ENCODE measurements at places on chromosomes 3 and 15. TPM values are rescaled to one million over a fixed set of nuclear protein-coding genes. Genes with fewer than 3 reads are reported as not detected.

GRCh38 chr15:26894181-26894580 lies 27.3 kb downstream of the GABRA5 start:
- no peak for DNase-seq

DNA sequence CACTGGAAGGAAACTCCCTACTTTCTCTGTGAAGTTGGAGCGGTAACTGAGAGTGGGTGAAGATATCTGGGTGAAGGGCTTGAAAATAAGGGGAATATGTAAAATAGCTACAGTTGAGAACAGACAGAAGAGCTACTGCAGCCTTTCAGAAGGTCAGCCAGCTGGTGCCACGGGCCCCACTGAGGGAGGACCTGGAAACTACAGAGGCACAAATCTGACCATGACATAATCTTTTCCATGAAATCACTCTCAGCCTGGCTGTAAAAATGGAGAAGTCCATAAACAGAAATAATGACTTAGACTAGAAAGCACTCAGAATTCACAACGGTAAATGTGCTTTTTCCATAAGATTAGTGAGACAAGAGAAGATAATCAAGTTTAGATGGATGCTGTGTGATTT lies 46.4 kb downstream of the ST3GAL6 start:
- no peak for DNase-seq

GRCh38 chr3:197364410-197365071 lies 66.1 kb upstream of the DLG1 start:
- DNase-seq: no peak

Gene SLC28A1
- not detected for total RNA-seq

GRCh38 chr3:4829031-4829394 lies 150.2 kb upstream of the BHLHE40 start:
- no peak for DNase-seq

DNA sequence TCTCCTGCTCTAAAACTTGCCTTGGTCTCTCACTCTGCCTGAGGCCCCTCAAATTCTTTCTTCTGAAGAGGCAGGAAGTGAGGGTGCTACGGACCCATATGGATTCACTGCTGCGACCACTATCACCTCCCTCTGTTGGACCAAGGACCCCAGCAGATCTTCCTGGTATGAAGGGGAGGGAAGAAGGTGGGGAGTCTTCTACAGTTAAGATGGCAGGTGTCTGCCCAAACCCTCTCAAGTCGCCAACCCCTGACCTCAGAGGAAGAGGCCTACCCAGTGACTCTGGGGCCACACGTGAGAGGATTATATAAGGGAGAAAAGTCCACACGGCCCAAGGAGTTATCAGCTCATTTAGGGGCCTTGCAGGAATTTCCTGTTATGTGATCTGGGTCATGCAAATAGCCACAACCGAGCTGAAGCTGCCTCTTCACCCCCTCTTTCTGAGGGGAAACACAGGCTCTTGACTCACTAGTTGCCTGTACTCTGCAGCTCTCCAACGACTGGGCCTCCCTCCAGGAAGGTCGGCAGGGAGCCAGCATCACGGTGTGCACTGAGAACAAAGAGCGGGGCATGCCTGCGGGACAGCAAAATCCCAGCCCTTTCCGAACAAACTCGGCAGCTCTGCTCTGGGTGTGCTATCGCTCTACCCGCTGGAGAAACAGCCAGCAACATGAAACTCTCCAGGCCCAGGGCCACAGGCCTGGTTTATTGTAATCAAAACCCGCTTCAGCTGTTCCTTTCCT lies 116.0 kb downstream of the XXYLT1 start:
- peak; percentile 73 for DNase-seq

Gene ALDH1A3
- total RNA-seq: not detected

GRCh38 chr3:33590541-33590940 lies 127.5 kb downstream of the CLASP2 start:
- DNase-seq: no peak

GRCh38 chr3:63655519-63655918 lies 3.0 kb downstream of the SNTN start:
- DNase-seq: no peak

DNA sequence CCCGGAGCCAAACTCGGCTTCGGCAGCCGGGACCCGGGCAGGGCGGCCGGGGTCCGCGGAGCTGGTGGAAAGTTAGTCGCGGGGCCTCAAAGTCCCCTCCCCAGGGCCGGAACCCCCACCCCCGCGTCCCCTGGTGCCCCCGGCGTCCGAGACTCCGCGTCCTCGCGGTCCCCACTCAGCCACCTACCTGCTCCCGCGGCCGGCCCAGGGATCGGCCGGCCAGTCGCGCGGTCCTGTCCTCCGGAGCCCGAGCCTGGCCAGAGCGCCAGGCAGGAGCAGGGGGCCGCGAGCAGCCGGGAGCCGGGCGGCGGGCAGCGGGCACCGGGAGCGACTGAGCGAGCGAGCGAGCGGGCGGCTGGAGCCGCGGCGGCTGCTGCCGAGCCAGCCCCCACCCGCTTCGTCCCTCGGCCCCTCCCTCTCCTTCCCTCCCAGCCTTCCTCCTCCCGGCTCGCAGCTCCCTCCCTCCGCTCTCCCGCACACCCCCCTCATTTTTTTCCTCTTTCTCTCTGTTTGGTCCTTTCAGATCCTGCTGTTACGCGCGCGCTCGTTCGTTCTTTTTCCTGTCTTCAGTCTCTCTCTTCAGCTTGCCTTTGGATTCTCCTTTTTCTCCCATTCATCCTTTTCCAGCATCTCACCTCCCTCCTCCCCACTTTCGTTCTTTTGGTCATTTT lies at the start of gene MEGF11:
Gene MEGF11 (minus strand): TSS at position 333 of the 671 bp plus-strand sequence. CDS start 125,347 bp downstream, outside the sequence.
- no peak for DNase-seq

GRCh38 chr15:78654272-78654671 lies 13.3 kb upstream of the CHRNB4 start:
- no peak for DNase-seq

DNA sequence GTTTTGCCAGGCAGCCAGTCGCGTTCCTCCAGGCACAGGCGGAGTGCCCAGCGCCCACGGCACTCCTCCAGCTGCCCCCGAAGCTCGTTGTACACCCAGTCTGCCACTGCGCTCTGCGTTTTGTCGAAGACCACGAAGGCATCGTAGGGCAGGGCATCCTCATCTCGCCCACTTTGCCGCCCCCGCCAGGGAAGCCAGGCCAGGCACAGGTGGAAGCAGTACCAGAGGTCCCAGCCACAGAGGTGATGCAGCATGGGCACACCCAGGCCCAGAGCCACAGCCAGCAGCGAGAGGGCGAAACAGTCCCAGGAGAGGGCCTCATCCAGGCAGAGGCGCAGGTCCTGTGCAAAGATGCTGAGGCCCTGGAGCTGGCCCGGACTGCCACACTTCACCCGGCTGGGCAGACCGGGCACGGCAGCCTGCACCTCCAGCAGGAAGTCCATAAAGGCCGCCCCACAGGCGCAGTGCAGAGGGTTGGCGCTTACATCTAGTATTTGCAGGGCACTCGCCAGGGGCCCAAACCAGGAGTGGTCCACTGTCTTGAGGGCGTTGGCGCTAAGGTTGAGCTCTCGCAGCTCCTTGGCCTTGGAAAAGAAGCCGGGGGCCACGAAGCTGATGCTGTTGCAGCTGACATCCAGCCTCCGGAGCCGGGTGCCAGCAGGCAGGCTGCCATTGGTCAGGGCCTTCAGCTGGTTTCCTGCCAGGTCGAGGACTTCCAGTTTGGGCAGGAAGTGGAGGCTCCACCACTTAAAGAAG lies 3.7 kb downstream of the TLR9 start:
- no peak for DNase-seq

DNA sequence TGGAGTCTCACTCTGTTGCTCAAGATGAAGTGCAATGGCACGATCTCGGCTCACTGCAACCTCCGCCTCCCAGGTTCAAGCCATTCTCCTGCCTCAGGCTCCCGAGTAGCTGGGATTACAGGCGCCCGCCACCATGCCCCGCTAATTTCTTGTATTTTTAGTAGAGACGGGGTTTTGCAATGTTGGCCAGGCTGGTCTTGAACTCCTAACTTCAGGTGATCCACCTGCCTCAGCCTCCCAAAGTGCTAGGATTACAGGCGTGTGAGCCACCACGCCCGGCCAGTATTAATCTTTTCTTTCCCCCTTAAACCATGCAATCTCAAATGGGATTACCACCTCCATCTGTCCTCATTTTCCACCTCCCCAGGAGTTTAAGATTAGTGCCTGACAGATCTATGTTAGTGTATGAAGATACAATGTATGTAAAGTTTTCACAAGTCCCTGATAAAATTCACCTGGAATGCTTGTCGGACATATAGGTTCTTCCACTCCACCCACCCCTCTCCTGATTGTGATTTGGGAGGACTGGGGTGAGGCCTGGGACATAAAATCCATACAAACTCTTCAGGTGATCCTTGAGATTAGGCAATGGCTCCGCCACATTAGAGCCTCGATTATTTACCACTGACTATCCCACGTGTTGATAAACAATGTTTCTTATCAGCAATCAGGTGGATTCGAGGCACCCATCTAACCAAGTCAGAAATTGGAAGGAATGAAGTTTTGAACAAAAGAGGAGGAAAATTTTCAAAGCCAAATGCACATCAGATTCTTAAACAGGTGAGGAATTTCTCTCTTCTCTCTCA lies 1.2 kb downstream of the PARL start:
- DNase-seq: no peak

GRCh38 chr3:49519296-49519695 lies 35.0 kb upstream of the BSN start:
- no peak for DNase-seq

DNA sequence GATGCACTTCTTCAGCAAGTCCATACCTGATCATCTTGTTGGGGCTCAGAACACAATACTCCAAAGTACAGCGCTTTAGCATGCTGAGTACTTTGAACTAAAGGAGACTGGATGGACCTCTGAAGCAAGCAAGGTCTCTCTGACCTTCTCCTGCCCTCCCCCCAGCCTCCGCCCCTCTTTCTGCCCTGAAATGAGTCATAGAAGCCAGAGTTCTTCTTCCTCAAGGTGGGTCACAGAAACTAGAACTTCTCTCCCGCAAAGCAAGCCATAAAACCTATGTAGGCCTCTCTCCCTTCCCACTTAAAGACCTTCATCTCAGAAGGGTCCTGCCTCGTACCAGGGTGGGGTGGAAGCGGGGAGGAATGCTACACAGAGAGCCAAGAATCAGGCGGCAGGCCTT lies 230.5 kb upstream of the PROK2 start:
- DNase-seq: no peak

GRCh38 chr15:63519548-63520178 lies 15.3 kb downstream of the USP3 start:
- DNase-seq: no peak

Gene EPHB1
- total RNA-seq: 1.3 TPM

GRCh38 chr3:45923755-45924154 lies 19.5 kb upstream of the CXCR6 start:
- DNase-seq: no peak

- peak; percentile 36 for DNase-seq
These were observed 951 bp downstream of the GPR62 start for GRCh38 chr3:51955893-51956770.

DNA sequence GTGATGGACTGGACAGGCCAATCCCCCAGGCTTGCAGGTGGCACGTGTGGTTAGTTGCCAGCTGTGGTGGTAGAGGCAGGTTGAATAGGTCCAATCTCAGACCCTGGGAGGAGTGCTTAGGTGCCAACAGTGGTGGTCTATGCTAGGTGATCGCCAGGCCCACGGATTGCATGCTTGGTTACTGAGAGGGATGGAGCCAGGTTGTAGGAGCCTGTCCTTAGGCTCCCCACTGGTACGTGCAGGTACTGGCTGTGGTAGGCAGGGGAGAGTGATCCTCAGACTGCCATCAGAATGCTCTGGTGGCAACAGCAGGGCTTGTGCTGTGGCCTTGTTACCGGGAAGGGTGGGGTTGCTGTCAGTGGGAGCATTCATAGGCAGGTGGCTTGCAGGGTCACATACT lies 44.7 kb downstream of the NCK1 start:
- no peak for DNase-seq

Gene ZNF620
- 0.65 TPM for total RNA-seq

DNA sequence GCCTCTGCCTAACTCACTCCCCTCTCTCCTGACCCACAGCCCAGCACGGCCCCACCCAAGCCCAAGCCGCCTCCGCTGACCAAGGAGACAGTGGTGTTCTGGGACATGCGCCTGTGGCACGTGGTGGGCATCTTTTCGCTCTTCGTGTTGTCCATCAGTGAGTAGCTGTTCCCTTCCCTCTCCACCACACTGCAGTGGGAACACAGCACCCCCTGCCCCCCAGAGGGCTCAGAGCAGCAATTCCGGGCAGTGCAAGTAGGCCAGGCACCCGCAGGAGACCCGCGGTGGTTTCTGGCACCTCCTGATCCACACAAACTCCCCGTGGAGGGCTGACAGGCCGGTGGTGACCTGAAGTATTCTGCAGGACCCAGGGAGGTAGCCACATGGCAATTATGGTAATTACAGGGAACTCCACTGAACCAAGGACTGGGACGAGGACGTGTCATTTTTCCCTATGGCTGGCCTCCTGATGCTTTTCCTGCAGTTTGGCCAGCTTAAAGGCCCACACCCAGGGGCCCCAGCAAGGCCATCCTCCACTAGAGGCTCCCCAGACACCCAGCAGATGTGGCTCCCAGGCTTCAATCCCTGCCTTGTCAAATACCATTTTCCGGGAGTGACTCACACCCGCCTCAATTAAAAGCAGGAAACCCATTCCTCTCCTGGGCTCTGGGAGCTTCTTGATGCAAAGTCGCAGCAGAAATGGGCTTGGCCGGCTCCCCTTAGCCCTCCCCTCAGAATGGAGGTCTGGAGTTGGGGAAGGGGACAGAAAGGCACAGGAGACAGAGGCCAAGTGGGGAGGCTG lies 4.8 kb downstream of the TMIE start:
- no peak for DNase-seq

GRCh38 chr3:46371519-46372340 lies 984 bp downstream of the CCR5 start:
- DNase-seq: no peak

GRCh38 chr3:120846073-120846472 lies 61.9 kb upstream of the STXBP5L start:
- DNase-seq: no peak

DNA sequence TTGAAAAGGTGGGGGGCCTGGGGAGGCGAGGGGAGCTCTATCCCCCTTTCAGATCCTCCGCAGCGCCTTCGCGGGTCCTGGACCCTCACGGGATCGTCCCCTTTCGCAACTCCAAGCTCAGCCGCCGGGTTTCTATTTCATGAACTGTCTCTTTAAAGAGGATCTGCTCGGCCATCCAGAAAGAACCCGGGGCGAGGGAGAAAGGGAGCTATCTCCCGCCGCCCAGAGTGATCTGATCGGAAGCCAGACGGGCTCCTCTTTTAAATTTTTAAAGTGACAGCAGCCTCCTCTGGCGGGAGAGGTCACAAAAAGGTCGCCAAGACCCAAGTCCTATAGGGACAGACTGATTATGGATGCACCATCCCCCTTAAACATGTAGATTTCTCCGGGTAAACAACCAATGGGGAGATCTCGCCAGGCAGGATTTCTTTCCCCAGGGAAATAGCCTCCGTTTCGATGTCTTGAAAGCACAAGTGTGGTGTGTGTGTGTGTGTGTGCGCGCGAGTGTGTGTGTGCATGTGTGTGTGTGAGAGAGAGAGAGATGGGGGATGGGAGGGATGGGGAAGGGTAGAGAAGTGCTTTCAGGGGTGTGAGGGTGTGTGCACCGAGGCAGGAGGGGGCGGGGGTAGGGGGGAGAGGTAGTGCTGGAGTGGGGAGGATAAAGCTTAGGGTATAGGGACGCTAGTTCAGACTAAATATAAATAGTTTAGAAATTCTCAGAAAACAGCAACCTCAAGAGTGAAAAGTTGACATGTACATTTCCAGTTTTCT lies 516.1 kb downstream of the MECOM start:
- DNase-seq: no peak
